ENCODE measurements at places on chromosomes 3 and 15. TPM values are rescaled to one million over a fixed set of nuclear protein-coding genes. Genes with fewer than 3 reads are reported as not detected.
A peak's percentile ranks its signal among the peaks of the same experiment; 100 is the strongest.

DNA sequence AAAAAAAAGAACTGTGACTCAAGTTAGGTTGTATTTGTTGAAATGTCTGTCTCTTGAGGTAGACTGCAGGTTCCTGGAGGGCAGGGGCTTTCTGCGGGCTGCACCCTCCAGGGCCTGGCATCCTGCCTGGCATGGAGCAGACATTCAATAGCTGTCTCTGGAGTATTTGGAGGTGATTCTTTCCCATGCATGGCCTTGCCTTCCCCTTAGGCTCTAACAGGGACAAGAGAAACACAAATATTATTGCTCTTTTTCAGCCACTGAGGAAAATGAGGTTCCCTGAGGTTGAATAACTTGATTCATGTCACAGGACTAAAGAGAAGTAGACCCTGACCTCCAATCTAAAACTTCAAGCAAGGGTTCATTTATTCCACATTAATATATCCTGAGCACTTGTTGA lies 18.6 kb upstream of the FLNB start:
- no peak for DNase-seq

DNA sequence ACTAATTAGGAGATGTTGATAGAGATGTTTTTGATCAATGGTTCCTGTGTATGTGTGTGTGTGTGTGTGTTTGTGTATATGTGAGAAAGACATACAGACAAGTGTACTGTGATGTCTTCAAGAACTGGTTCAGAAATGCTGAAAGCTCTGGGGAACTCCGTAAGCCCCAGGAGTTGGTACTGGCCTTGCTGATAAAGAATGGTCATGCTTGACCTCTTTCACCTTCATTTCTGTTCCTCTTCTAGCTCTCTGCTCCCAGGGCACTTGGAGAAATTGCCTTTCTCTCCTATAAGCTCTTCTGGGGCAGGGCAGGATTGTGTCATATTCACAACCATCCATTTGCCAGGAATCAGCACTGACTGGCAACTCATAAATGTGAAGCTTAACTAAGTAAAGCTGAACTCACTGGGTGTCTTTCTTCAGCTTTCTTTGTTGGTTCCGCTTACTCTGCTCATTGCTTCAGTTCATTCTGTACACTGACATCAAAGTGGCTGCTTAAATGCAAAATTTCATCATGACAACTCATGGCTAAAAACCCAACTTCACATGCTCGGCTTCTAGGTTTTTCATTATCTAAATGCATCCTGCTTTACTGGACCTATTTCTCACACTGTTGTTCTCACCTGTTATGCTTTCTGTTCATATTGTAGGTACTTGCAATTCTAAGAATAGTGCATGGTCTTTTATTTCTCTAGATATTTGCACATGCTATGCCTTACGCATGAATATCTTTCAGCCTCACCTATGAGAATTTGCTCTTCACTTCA lies 162.1 kb upstream of the LYSMD4 start:
- no peak for DNase-seq

DNA sequence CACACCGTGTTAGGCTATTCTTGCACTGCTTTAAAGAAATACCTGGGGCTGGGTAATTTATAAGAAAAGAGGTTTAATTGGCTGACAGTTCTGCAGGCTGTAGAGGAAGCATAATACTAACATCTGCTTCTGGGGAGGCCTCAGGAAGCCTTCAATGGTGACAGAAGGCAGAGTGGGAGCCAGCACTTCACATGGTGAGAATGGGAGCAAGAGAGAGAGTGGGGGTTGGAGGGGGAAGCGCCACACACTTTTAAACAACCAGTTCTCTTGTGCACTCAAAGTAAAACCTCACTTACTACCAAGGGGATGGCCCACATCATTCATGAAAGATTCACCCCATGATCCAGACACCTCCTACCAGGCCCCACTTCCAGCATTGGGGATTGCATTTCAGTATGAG lies 181.1 kb downstream of the APBA2 start:
- DNase-seq: no peak

GRCh38 chr3:169603661-169604060 lies 59.9 kb downstream of the MECOM start:
- DNase-seq: no peak

DNA sequence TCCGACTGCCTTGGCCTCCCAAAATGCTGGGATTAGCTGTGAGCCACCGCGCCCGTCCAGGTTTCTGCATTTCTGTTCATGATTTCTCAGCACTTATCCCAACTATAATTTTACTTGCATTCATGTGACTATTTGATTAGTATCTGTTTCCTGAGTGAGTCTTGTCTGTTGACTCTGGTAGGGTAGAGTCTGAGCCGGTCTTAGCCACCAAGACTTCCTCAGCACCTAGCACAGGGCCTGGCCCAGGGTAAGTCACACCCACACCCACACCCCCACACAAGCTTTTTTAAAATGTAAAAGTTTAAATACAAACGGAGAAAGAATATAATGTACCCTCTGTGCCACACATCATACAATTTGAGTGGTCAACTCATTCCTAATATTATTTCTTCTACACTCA lies 3.1 kb upstream of the SPATA12 start:
- no peak for DNase-seq

DNA sequence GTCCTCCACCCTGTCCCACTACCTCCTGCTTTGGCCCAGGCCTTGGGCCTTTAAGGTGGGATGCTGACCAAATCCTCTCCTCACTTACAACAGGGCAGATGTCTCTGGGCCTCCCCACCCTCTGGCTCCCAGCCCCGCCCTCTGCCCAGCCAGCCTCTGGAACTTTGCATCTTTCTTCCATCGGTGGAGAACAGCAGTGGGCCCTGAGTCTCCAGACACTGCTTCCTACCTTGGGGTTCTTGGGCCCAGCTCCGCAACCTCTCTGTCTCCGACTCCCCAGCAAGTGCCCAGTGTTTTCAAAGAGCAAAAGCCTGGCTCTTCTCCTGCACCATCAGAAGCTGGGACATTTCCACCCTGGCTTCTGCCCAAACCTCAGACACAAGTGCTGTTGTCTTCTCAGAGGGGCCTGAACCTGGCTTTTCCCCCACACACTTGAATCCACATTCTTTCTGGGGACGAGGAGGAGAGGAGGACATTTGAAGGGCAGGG lies 33.1 kb downstream of the MRAS start:
- peak; percentile 32 for DNase-seq

GRCh38 chr3:107307205-107307604 lies 70.0 kb upstream of the CCDC54 start:
- DNase-seq: no peak

DNA sequence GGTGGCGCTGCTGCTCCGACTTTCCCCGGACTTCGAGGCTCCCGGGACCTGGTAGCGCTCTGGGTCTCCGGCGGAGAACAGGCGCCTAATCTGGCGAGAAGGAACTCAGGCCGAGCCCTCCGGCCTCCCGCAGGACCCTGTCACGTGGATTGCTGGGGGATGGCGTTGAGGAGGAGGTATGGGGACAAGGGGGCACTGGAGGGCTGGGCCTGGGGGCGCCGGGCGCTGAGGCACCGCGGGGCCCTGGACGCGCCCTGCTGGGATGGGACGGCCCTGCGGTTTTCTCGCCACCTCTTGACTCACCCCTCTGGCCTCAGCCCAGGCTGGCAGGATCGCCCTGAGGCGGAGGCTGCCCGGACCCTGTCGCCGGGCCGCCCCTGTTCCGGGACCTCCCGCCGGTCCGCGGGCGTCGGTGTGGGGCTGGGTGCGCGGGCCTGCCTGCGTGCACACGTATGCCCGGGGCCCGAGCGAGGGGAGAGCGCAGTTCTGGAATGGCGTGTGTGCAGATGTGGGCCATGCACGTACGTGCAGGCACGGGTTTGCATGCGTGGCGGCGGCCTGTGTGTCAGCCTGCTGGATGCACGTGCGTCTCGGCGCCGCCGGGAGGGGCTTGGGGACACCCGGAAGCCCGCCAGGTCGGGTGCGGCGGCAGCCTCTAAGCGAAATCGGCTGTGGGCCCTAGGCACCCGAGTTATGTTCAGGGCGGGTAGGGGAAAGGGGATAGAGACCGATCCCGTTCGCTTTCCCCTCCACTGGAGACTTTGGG lies 752 bp downstream of the C15orf39 start:
- peak; percentile 49 for DNase-seq

- no peak for DNase-seq
Observed at GRCh38 chr3:143203142-143203541, 83.6 kb downstream of the CHST2 start.

DNA sequence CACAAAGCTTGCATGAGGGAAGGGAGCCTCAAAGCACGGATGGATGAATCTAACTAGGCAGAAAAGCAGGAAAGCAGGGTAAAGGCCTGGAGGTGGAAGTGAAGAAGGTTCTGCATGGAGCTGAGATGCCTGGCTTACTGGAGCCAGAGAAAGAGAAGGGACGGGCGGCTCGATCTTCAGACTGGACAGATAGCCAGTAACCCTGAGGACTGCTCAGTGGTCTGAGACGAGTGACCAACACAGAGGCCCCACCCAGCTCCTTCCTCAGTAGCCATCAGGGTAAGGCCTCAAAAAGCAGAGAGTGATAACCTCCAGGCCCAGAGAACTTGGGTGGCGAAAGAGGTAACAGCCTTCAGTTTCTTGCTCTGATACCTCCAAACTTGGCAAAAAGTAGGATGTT lies 6.4 kb downstream of the CLN6 start:
- DNase-seq: no peak

DNA sequence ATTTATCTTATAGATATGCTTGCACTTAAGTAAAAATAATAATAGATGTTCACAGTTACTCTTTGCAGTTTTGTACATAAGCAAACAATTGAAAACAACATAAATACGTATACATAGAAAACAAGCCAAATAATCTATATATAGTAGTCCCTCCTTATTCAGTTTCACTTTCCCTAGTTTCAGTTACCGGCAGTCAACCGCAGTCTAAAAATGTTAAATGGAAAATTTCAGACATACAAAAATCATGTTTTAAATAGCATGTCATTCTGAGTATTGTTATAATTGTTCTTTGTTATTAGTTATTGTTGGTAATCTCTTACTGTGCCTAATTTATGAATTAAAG lies 262.0 kb downstream of the CGGBP1 start:
- no peak for DNase-seq

DNA sequence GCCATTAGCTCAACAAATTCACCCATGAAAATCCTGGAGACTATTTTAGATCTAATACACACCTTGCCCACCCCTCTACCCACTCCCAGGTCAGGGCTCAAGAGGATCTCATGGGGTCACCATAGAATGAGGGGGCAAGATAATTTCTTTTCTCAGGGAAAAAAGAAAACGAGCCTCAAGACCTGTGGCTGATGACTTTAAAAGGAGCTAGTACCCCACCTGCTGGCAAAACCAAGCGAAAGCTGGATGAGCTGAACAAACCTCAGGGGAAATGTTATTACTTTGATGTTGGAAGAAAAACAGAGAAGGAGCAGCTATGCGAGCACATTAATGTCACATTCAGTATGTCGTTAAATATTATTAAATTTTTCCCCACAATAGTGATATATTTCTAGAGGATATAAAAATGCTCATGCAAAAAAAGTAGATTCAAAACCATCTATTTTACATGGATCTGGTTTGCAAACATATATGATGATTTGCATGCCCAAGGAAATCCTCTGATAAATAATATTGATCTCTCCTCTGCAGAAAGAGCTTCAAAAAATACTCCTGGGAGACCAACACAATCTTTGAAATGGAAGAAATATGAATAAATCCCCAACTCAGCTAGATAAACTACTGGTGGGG lies 37.7 kb downstream of the PLD1 start:
- peak; percentile 28 for DNase-seq

- peak; percentile 53 for DNase-seq
Observed at GRCh38 chr3:126245811-126246727, 65.7 kb upstream of the ALDH1L1 start.

GRCh38 chr3:196198081-196198675 lies 13.0 kb downstream of the ZDHHC19 start:
- DNase-seq: no peak

- DNase-seq: no peak
Observed at GRCh38 chr15:80599359-80599758, 95.8 kb upstream of the ABHD17C start.

- DNase-seq: no peak
Observed at GRCh38 chr15:65069179-65069578, 1.4 kb upstream of the RASL12 start.

DNA sequence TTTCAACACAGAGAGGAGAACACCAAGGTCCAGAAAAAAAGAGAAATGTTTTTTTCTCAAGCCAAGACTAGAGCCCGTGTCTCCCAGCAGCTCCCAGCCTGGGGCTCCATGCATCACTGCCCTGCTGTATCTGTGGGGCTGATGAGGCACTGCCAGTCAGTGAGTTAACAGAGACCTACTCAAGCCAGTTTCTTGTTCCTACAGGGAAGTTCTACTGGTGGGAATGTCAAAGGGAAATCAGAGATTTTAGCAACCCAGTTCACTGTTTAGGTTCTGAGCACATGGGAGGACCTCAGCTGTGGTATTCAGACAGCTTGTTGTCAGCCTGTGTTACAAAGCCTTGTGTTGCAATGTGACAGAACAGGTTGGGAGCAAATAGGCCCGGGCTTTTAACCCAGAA lies 234.3 kb downstream of the TLE3 start:
- no peak for DNase-seq

The RLBP1 gene
- not detected for total RNA-seq

The ARHGEF26 gene
- total RNA-seq: 1.0 TPM

The IL17RE gene
- total RNA-seq: 1.5 TPM

The EBLN2 gene
- total RNA-seq: 0.18 TPM

Data from gastrocnemius medialis (tissue), 4 donors.